ENCODE measurements at places on chromosomes 6 and 20.

- DNase-seq: no peak
Observed at GRCh38 chr6:41939848-41940758, 1.5 kb downstream of the CCND3 start.

DNA sequence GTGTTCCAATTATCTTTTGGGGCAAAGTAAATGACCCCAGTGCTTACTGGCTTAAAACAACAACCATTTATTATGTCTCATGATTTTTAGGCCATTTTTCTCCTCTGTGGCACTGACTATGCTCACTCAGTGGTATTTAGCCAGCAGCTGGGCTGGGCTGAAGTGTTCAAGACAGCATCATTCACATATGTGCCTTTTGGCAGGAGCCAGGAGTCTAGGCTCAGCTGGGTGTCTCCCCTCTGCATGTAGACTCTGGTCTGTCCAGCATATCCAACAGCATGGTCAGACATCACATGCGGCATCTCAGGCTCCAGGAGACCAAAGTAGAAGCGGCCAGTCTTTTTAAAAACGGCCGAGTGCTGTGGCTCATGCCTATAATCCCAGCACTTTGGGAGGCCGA, 120.3 kb upstream of the TOP1 start:
- no peak for DNase-seq

DNA sequence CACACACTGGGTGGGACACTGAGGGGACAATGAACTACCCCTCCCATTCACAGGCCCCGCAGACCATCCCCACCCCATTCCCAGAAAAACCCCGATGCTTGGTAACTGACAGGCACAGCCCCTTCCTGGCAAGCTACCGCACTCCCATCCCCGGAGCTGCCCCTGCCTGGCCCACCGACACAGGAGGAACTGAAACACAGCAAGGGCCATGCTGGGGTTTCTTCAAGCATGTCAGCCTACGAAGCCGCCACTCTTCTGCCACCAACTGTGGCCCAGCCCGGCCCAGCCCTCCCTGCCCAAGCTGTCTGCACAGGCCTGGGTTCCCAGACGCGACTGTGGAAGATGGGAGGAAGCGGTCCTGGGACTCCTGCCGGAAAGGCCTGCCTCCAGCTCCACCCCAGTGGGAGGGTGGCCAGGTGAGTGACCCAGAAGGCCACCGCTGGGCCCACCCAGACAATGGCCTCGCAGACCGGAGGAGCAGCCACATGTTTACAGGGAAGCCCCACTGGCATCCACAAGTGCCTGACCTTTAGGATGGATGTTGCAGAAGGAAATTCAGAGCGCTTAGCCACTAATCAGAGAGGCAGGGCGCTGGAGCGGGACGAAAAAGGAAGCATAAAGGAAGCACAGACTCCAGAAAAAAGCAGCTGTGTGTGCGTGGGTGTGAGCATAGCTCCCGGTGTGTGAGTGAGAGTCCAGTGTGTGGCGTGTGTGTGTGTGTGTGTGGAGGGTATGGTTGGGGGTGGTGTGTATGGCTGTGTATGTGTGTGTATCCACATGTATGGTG, 91.6 kb downstream of the PRND start:
- DNase-seq: no peak

DNA sequence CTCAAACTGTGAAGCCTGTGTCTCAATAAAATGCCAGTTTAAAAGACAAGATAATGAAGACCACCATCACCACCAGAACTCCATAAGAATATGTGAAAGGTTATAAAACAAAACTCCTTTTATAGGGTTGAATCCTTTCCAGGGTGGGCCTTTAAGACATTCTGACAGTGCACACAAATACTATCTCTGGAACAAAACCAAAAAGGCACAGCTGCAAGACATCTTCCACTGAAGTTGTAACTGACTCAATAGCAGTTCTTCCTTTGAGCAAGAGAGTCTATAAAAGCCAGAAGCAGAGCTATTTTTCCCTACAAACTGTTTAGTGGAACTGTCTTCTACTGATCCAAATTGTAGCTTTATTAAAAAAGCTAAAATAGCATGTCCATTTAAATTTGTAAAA, 81.6 kb downstream of the EPB41L2 start:
- DNase-seq: no peak

DNA sequence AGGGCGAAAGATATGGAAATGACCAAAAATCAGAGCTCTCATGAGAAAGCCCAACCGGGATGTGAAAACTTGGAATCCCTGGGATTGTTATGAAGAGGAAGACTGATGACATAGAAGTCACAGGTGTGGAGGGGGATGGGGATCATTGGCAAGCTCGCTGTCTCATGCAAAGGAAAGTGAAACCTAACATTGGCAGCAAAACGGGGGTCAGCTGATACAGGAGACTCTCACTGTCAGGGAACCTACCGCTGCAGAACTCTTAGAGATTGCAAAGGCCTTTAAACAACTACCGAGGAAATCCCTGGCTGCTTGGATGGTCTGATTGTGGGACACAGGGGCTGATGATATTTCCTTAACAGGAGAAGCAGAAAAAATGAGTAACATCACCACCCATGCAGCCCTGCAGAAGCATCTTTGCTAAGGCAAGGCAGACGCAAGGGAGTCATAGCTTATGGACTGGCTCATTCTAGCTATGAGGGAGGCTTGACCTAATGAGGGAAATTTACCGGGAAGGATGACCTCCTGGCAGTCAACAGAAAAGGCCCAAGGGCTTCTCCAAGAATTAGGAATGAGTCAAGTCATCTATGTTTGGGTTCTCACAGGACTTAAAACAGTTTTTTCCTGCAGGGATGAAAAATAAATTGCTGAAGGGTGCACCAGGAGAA, 7.0 kb downstream of the MUC21 start:
- DNase-seq: no peak

DNA sequence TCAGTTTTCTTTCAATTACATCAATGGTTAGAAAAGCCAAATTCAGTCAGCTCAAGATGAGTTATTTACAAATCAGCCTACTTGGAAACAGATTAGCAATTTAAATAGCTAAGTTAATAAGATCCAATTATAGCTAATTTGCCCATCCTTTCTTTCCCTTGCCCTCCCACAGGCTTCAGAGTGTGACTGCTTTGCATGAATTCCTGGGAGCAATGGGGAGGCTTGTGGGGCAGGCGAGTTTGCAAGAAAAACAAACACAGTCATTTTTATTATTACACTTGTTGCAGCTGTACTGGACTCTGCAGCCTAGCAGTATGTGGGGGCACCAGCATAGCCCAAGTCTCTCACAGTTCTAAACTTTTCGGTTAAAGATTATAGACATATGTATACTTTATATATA, 219.0 kb downstream of the NKAIN2 start:
- DNase-seq: no peak

- DNase-seq: no peak
Observed at GRCh38 chr6:130908188-130908587, 81.0 kb downstream of the SMLR1 start.

DNA sequence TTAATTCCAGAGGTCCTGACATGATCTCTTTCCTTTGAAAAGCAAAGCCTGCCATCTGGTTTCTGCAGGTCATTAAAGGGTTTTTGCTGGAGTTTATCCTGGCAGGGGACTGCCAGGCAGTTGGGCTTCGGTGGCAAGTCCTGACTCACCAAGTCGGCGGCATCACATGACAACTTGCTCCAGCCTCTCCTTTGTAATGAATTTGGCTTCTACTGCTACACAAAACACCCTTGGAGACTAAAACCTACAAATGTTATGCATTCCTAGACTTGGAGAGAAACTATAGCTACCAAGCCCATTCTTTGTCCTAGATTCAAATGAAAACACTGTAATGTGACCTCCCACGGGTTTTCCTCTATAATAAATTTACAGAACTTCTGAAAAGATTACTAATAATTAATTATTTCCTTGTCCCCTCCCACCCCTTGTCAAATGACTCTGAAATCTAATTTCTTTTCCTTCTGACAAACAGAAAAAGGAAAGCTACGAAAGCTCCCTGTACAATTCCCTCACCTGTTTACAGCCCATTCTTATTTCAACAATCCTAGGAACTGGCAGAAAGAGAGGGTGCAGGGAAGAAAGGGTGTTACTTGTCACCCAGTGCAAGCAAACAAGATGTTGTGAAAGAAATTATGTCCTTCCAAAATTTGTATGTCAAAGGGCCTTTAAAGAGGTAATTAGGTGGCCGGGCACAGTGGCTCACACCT, 62.9 kb downstream of the QRSL1 start:
- DNase-seq: no peak

DNA sequence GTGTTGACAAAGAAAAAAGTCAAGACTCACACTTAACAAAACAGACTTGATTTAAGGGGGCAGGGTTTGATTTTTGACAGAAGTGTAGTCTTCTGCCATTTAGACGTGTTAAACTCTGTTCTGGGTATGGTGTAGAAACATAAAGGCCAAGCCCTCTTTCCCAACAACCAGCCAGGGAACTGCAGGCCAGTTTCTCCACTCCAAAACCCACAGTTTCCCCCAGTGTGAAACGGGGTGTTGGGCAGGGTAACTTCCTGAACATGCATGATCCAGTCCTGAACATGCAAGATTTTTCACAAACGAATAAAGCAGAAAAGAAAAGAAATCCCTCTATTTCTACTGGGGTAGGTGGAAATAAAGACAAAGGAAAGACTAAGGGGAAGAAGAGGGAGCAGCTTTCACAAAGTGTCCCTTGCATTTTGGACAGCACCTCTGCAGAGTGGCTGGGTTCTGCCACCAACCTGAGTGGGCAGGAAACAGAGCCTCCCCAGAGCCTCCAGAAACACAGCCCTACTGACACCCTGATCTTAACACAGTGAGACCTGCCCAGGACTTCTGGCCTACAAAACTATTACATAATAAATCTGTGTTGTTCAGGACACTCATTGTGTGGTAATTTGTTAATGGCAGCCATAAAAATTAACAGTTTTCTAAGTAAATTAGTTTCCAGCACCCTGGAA, 7.5 kb downstream of the APMAP start:
- DNase-seq: no peak

DNA sequence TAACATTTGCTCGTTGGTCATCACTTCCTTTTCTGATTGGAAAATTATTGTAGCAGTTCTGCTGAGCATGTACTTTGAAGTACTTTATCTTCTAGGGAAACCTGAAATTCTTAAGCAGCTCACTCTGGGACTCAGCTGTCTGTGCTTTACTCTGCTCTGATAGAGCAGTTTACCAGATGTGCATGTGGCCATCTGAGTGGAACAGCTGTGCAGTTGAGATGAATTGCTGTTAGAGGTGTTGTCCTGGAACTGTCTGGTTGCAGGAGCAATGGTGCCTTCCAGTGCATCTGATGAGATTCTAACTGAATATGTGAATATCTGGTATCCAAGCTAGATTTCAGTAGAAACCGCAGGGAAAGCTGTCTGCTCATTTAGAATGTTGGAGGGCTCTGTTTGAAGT, 27.2 kb downstream of the PANK2 start:
- no peak for DNase-seq

- DNase-seq: no peak
Observed at GRCh38 chr6:36862164-36862847, 12.3 kb downstream of the PPIL1 start.

DNA sequence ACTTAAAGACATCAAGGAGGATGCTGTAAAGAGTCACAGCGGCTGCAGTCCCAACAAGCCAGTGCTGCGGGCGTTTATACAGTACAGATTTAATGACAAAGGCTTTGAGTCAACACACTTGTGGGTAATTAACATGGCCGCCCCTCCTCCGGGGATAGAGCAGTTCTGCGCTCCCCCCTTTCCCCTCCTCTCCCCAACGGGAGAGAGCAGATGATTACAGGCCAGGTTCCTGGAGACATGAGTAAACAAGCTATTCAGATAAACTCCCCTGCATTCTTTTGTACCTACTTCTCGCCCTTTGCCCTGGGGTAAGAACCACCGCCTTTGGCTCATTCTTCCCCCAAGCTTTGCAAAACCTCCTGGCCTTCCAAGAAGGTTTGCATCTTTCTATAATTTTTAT, 23.6 kb upstream of the FABP7 start:
- DNase-seq: no peak

GRCh38 chr6:143015300-143015706, 45.4 kb upstream of the AIG1 start:
- no peak for DNase-seq

Measured in anterior cingulate cortex (tissue), 58 donors.